ENCODE measurements at places on chromosomes 13 and 19. TPM values are rescaled to one million over a fixed set of nuclear protein-coding genes. Genes with fewer than 3 reads are reported as not detected.

DNA sequence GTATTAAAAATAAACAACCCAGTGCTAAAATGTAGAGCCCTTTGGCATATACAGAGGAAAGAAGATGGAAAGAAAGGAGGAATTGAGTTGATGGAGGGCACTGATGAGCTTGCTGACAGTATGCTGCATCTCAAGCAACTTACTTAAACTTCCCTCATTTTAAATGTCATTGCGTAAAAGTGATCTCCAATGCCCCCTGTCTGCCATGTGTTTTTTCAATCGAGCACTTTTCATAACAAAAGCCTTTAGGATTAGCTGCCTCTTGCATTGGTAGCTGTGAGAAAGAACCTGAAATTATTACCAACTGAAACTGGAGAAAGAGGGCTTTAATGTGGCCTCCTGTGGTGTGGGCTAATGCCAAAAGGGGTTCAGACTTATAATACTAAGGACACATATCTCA lies 541.6 kb downstream of the SUCLA2 start:
- DNase-seq, result no peak

DNA sequence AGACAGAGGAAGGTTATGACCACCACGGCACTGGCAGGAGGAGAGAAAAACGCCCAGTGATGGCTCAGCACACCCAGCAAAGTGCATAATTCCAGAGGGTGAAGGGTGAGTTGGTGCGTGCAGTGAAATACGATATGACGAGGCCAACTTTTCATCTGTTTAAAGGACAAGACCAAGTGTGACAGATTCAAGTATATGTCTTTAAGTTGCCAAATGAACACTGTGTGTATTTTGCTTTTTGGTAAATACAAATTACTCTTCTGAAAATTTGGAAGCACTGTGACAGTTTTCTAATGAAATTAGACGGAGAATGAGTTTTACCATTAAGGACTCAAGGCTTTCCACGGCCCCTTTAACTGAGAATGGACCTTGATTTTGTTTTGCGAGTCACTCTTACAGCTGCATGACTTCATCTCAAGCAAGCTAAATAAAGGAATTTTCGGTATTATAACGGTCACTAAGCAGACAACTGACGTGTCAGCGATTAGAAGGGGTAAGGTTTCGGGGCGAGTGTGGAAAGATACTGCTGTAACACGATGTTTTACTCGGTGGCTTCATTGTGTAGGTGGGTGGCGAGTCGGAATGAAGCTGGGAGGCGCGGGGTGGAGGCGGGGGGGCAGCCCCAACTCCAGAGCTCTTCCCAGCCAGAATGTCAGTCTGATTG lies 22.8 kb downstream of the COL4A2 start:
- no peak for DNase-seq

DNA sequence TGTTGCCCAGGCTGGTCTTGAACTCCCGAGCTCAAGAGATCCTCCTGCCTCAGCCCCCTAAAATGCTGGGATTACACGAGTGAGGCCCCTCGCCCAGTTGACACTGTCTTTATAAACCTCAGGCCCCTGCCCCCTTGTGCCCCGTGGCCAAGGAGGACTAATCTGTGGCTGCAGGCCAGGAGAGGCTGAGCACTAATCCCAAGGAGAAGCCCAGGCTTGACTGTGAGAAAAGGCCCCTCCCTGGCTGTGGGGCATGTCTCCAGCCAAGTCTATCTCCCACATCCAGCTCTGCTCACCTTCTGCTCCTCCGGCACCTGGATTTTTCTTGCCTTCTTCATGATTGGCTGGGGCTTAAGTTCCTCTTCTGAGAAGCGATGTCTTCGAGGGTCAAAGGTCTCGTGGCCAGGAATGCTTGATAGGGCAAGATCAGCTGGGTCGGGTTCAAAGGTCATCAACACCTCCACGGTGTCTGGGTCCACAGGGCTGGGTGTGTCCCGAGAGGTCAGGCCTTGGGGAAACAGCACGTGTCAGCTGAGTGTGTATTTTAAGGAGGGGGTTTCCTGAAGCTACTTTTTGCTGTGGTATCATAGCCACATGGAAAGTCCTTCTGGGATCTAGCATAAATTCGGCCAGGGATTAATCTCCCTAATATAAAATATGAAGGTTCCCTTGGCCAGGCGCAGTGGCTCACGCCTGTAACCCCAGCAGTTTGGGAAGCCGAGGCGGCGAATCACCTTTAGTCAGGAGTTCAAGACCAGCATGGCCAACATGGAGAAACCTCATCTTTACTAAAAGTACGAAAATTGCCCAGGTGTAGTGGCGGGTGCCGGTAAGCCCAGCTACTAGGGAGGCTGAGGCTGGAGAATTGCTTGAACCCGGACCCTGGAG lies 3.8 kb downstream of the DBP start:
- DNase-seq, result no peak

The POSTN gene
- not detected for total RNA-seq

The STXBP2 gene
- 170 TPM for total RNA-seq

The PGLYRP2 gene
- total RNA-seq, result 0.40 TPM

The GET3 gene
- total RNA-seq, result 47.2 TPM

The ZNF728 gene
- total RNA-seq, result not detected

Measured in activated naive CD8-positive, alpha-beta T cell treated with anti-CD3 and anti-CD28 coated beads, Interleukin-2, amount 10 ng/mL, durations not matched to agents 7 days and 5 days (primary cell).